ENCODE measurements at places on chromosomes 1 and 21.
A peak's percentile ranks its signal among the peaks of the same experiment; 100 is the strongest.

GRCh38 chr1:232630047-232630893 is at the start of gene SIPA1L2:
Gene SIPA1L2, minus strand, starts transcription at chr1:232630133. Its CDS starts 114,794 bp downstream, at chr1:232515339.
- DNase-seq: peak; percentile 90

- no peak for DNase-seq
Observed at GRCh38 chr1:183879966-183880365, 75.0 kb downstream of the RGL1 start.

GRCh38 chr1:925561-926421 is 2.1 kb downstream of the SAMD11 start:
- no peak for DNase-seq

DNA sequence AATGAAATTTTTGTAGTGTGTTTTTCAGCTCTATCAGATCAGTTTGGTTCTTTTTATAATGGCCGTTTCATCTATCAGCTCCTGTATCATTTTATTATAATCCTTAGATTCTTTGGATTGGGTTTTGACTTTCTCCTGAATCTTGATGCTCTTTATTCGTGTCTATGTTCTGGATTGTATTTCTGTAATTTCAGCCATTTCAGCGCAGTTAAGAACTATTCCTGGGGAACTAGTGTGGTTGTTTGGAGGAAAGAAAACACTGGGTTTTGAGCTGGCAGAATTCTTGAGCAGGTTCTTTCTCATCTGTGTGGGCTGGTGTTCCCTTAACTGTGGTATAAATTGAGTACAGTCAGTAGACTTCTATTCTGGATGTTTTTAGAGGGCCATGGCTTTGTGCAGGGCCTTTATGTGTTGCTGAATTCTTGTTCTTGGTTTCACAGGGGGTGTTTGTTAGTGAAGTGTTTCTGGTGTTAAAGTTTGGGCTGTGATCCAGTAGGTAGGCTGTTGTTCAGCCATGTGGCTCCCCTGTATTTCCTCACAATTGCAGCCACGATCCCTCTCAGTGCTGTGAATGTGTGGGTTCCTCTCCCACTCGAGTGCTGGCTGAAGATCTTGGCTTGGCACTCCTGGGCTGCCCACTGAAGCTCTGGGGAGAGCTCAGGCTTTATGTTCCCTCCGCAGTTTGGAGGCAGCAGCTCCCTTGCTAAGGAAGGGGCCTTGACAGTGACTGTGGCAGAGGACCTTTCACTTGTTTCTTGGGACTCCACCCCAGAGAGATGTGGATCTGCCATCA is 56.0 kb upstream of the CCDC190 start:
- no peak for DNase-seq

DNA sequence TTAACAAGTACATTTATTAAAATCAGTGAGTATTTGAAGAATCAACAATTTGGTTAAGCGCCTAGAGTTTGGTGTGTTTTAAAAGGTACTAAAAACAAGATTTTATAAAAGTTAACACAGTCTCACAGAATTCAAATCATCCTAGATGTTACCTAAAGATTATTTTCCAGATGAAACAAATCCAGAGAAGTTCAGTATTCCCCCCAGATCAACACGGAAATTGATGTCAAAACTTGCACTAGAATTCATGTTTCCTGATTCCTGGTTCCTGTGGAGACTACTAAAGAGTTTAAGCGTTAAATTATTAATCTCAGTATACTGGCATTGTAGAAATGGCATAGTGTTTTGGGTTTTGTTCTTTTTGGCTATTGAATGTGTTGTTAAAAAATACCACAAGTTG is 1.4 kb downstream of the PTBP2 start:
- DNase-seq: no peak

DNA sequence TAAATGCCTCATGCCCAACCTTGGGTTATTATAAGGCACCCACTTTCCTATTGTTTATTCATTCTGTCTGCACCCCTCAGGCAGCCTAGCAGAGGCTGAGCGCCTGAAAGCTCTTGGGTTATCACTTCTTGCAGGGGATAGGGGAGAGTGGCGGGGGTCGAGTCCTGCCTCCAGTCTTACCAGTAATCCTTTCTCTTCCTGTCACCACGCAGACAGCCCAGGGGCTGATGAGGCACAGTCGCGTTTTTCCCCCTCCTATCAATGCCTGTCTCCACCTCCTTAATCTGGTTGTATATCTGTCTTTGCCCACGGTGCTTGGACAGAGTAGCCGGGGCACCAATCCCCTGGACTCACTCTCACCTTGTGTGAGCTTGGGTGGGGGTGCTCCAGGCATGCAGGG is 733.1 kb downstream of the MATN1 start:
- DNase-seq: no peak

GRCh38 chr1:162663589-162664106 is 31.4 kb downstream of the DDR2 start:
- DNase-seq: no peak

- DNase-seq: no peak
Observed at GRCh38 chr1:216750031-216750627, 26.9 kb upstream of the ESRRG start.

DNA sequence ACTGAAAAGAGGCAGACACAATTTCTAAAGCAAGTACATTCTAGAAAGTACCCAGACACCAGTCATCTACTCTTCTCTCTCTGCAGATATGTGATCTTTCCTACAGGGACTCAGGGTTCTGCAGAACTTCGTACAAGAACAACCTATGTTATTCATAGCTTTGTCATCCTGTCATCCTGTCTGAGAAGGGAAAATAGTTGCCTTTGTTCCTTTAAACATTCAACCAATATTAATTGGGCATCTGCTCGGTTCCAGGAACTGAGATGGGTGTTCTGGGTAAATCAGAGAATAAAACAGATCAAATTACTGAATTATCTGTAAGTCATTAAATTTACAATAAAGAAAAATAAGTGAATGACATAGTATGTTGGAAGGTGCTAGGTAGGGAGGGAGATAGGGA is 504.9 kb downstream of the MATN1 start:
- no peak for DNase-seq

DNA sequence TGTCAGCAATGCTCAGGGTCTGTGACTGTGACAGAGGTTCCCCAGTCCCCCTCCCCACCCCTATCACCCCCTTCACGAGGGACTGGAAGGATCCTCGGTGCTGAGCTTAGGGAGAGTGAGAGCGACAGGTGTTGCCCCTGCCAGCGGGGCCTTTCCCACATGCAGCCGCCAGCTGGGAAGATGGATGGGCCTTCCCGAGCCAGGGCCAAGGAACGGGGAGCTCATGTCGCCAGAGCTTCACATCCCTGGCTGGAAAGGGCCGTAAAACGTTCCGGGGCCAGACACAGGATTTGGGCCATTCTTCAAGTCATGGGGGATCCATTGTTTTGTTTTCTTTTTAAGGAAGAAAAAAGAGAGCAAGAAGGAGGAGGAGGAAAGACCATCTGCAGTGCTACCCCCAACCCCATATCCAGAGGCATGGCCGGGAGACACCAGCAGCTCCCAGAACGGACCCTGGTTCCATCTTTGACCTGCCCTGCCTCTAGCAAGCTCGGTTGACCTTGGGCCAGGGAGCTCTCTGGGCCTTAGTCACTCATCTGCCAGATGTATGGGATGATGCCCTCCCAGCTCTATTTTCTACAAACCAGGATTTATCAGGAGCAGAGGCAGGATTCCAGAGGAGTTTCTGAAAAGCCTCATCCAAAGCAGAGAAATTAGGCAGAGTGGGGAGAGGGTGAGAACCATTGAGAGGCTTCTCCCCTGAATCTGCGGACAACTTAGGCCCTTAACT is 54.1 kb downstream of the TAS1R2 start:
- no peak for DNase-seq

DNA sequence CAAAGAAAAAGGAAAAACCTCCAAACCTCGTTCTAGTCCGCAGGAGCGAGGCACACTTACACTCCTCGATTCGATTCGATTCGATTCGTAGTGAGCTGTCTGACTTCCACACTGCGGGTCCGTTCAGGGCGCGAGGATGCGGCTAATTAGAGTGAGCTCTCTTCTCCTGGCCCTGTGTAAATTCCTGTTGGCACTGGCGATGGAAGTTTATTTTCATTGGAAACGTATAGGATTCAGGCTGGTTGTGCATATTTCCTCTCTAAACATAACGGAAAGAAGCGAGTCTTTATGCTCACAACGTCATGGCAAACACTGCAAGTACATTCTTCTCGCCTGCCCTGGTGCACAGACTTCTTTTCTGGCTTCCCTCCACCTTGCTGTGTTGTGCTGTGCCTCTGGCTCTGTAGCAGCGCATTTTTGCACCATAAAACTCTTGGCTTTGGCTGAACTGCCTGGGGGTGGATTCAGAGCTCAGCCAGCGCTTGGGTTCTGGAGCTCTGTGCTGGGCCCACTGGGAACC is 2.7 kb downstream of the HUNK start:
- DNase-seq: no peak

DNA sequence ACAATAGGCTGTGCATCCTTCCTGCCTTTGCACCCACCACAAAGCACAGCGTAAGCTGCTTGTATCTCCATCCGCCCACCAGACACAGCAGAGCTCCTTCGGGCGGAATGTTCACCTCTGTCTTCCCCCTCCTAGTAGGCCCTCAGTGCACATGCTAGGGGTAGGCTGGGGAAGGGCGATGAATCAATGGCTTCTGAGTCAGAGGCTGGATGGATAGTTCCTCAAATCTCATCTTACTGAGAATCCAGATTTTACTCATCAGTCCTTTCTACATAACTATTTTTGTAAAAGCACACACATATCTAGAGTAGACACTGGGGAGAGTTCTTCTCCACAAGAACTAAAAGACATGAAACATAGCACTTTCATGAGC is 73.8 kb downstream of the BCAR3 start:
- DNase-seq: peak; percentile 43

GRCh38 chr1:148315071-148315811 is 163.2 kb upstream of the NBPF11 start:
- DNase-seq: no peak

DNA sequence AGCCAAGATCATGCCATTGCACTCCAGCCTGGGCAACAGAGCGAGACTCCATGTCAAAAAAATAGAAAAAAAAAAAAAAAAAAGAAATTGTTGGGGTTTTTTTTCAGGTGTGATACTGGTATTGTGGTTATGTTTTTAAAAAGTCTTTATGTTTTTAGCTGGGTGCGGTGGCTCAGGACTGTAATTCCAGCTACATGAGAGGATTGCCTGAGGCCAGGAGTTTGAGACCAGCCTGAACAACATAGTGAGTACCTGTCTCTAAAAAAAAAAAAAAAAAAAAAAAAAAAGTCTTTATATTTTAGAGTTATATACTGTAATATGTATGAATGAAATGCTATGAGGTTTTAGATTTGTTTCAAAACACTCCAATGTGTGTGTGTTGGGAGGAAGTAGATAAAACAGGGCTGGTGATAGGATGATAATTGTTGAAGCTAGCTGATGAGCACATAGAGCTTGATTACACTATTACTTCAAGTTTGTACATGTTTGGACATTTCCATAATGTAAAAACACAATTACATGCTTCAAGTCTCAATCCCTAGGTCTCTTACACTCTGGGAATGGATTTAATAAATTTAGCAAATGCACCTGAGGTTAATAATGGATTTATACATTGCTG is 30.2 kb upstream of the ATP5PO start:
- DNase-seq: no peak

- no peak for DNase-seq
Observed at GRCh38 chr1:6459850-6460265, 6.1 kb downstream of the TNFRSF25 start.

- peak; percentile 23 for DNase-seq
Observed at GRCh38 chr1:15410223-15410883, 665 bp downstream of the EFHD2 start.

- DNase-seq: no peak
Observed at GRCh38 chr1:41243079-41243385, 926 bp upstream of the SCMH1 start.

DNA sequence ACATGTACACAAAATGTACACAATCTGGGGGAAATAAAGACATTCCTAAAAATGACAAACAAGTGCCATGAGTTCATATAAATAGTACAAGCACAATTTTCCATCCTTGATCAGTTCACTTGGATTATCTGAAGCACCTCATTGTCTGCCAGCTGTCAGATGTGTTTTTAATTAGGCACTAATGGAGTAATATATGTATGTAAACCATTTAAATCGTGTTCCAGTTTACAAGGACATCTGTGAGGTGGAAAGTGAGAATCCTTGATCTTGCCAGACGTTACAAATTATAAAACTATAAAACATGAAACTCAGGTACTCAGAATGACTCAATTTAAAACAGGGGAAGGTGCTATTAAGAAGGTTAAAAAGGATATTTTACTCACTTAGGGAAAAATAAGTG is 1312.2 kb downstream of the PLA2G4A start:
- DNase-seq: no peak

DNA sequence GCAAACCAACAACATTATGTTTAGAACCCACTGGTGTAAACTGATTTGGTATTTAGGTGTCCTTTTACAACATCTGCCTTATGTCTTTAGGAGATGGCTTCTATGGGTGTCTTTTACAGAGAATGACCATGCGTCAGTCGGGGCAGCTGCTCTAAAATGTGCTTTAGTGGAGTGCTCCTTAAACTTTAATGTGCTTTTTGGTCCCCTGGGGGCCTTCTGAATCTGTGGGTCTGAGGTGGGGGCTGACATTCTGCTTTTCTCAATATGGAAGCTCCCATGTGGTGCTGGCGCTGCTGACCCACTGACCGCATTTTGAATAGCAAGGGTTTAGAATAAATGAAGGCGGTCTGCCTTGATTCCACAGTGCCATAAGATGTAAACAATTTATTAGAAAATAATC is 173.2 kb upstream of the B3GALT2 start:
- DNase-seq: no peak

DNA sequence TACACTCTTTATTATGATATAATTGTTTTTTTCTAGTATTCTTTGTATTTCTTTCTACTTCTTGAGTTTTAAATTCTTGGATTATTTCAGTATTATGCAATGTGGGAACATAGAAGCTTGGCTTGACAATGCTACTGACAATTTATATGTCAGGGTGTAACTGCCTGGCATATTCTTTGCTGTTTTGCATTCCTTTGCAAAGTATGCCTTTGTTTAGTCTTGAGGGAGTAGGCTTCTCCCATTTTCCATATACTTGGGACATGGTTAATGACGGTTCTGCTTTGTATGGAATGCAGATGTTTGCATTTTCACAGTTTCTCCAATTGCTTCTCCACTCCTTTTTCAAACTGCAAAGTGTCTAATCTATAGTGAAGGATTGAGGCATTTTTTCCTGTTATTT is 109.8 kb downstream of the HMCN1 start:
- no peak for DNase-seq

DNA sequence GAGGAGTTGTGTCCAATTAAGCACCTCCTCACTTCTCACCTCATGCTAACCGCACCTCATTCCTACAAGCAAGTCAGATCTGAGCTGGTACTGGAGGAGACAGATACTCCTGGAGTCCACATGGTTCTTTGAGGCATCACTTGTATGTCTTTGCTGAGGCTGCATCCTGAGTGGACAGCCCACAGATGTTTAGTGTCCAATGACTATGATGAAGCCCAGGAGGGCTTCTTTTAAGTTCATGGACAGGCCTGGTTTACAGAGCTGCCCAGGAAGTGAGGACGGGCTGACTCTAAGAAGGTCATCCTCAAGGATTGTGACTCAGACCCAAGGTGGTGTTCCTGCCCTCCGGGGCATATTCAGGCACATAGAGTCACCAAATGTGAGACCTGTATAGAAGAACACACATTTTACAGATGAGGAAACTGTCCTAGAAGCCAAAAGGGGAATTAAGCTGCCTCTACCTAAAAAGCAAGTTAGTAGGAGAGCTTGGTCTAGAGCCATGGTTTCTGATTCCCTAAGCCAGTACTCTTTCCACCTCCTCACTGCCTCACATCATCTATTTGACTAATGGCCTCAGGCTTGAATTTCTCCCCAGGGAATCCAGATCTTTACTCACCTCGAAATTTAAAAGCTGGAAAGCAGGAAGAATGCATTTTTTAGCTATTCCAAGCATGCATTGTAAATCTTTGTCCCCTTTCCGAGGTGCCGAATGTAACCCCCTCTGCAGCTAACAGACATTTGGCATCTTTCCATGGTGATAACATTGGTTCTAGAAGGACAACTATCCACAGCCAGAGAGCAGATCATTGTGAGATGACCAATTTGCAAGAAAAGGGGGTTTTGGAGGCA is 228.1 kb downstream of the OMA1 start:
- DNase-seq: no peak
